Aorta (tissue), 5 donors: ENCODE measurements at places on chromosomes 12 and 14.

- DNase-seq, result no peak
Measured at GRCh38 chr12:89529738-89530137, 3.9 kb upstream of the POC1B start.

DNA sequence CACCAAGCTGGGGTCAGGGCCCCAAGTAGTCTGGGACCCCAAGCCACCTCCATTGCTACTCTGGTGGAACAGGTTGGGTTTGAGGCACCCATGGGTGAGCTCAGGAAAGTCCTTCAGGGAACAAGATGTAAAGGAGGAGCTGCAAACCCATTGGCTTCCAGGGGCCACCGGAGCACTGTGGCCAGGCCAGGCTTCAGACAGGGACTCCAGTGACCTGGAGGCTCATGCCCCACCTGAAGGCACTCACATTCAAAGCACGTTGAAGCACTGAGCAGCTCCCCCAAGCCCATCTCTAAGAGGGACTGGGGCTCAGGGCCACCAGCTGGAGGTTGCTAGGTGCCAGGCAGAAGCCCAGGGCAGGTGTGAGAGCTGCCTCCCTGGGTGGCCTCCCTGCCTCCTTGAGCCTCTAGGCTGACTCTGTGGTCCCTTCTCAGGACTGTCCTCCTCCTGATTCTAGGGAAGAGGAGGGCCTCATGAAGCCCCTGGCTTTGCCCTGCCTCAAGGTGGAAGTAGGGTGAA is 49.1 kb downstream of the FAM222A start:
- DNase-seq, result no peak

- no peak for DNase-seq
Measured at GRCh38 chr14:77100961-77101360, 2.9 kb downstream of the CIPC start.

DNA sequence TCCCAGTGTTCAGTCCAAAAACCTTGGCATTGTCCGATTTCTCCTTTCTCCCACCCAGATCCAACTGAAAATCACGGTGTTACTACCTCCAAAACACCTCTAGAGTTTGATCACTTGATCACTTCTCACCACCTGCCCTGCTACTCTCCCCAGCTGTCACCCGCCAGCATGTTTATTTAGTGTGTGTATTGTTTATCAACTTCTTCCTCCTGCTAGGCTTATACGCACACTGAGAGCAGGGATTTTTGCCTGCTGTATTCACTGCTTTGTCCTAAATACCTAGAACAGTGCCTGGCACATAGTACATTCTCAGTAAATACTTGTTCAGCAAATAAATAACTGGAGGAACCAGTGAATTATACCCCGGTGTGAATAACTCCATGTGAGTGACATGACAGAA is 5.0 kb downstream of the BDKRB1 start:
- no peak for DNase-seq
